ENCODE measurements at places on chromosomes 11 and 22.

DNA sequence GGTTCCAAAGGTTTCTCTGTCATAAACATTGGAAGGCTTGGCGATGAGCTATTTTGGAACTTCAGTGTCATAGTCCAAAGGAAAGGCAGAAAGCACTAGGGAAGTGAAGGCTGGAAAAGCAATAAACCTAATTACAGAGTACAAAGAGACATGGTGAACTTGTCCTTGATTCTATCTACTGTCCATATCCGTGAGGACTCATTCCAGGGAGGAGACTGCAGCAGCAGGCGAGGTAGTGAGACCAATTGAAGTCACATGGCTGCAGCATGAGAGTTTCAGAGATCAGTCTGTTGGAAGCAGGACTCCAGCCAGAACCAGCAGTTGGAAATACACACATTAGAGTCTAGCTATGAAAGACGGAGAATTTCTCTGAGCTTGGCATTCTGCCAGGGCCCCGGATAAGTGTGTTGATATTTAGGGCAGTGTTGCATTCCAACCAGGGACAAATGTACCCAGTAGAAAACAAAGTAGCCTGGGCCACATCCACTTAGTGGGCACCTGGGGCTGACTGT lies 54.1 kb upstream of the ARHGAP42 start:
- DNase-seq, result no peak

DNA sequence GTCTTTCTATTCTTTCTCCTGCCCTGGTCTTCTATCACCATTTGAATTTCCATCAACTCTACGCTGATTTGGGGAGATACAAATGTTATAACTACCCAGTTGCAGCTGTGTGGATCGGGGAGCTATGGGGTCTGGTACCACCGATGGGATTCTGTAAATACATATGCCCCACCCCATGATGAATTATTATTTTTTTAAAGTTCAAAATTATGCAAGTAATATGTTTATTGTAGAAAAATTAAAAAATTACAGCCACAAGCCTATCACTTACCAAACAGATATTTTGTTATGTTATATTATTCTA lies 52.4 kb upstream of the CLMP start:
- DNase-seq, result no peak

- peak; percentile 86 for DNase-seq
Observed at GRCh38 chr11:62728171-62728988, at the start of gene TTC9C. Gene TTC9C (plus strand): TSS chr11:62728486. CDS start chr11:62728849, 363 bp downstream.

DNA sequence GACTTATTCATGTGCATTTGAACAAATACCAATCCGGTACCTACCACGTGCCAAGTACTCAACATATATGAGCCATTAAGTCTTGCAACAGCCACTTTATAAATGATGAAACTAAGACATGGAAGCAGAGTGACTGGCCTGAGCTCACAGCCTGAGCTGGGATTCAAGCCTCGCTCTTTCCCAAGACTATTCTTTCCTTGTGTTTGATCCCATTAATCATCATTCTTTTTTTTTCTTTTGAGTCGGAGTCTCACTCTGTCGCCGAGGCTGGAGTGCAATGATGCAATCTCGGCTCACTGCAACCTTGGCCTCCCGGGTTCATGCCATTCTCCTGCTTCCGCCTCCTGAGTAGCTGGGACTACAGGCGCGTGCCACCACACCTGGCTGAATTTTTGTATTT lies 119.3 kb downstream of the ABTB2 start:
- no peak for DNase-seq

GRCh38 chr11:2728663-2729332 lies 29.0 kb upstream of the KCNQ1OT1 start:
- no peak for DNase-seq

GRCh38 chr11:26344647-26345046 lies 12.7 kb downstream of the ANO3 start:
- DNase-seq, result no peak

DNA sequence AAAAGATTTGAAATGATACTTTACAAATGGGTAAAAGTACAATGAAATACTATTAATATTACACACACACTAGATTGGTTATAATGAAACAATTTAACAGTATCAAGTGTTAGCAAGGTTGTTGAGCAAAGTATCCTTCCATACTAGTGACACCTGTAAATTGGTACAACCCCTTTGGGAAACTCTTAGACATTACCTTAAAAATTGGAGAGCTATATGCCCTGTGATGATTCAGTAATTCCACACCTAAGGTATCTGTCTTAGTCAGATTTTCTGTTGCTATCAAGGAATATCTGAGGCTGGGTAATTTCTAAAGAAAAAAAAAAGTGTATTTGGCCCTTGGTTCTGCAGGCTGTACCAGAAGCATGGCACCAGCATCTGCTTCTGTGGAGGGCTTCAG lies 7.4 kb upstream of the GDPD4 start:
- no peak for DNase-seq

DNA sequence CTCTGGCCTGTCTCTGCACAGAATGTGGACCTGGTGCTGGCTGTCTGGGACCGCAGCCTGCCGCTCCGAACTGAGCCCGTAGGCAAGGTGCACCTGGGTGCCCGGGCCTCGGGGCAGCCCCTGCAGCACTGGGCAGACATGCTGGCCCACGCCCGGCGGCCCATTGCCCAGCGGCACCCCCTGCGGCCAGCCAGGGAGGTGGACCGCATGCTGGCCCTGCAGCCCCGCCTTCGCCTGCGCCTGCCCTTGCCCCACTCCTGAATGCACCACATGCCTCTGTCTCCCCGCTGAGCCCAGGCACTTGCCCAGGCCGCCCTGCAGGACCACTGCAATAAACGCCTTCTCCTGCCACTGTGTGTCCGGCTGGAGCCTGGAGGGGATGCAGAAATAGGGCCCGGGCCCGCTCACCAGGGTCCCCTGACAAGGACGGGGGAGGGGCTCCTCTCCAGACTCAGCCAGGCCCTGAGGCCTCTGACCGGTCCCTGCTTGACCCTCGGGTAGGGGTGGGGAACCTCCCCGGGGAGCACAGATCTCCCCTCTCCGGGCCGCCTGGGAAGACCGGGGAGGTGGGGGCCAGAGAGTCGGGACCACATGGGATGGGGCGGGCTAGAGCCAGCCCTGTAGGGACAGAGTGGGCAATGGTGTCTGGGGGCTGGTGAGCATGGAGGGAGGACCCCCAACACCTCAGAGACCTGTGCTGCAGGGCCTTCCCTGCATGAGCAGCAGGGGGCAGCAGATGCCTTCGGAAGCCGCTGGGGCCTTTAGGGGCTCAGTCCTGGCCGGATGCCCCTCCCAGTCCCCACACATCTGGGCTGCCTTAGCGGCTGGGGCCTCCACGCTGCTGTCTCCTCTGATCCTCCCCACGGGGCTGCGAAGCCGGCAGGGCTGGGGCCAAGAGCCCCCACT lies 1.4 kb upstream of the TNNI2 start:
- DNase-seq, result no peak

- DNase-seq, result no peak
Observed at GRCh38 chr22:47437110-47437509, 674.7 kb downstream of the TBC1D22A start.

DNA sequence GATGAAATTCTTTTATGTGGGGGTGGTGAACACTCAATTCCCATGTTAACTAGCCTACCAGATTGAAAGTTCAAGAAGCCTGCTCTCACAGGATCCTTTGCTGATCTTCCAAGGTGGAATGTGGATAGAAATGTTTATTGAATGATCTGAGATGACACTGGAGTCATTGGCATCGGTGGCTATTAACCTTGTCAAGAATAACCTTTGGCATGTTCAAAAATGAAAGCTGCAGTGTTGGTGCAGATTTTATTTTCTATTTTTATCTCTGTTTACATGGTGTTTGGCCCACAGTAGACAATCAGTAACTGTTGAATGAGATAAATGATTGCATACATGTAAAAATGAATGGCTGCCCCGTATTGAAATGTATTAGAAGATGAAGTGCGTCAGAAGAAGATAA lies 19.0 kb downstream of the MCAM start:
- no peak for DNase-seq

DNA sequence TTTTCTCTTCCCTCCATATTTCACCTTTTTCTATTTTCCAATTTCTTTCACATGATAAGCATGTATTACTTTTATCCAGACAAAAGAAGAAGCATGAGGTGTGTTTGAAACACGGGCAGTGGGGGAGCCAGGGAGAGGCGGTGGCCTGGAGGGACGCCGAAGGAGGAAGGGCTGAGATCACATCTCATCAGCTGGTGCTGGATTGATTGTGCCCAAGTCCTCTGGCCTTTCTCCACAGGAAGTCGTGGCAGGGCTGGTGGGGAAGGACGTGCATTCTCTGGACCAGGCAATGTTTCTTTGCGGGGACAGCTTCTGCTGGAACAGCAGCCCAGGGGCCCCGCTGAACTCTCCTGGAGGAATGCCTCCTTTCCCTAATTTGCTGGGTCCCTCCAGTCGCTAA lies 82.9 kb downstream of the MIAT start:
- DNase-seq, result no peak

- no peak for DNase-seq
Observed at GRCh38 chr11:75163921-75164849, 13.3 kb downstream of the SLCO2B1 start.

GRCh38 chr22:47167056-47167455 lies 404.6 kb downstream of the TBC1D22A start:
- DNase-seq, result no peak

DNA sequence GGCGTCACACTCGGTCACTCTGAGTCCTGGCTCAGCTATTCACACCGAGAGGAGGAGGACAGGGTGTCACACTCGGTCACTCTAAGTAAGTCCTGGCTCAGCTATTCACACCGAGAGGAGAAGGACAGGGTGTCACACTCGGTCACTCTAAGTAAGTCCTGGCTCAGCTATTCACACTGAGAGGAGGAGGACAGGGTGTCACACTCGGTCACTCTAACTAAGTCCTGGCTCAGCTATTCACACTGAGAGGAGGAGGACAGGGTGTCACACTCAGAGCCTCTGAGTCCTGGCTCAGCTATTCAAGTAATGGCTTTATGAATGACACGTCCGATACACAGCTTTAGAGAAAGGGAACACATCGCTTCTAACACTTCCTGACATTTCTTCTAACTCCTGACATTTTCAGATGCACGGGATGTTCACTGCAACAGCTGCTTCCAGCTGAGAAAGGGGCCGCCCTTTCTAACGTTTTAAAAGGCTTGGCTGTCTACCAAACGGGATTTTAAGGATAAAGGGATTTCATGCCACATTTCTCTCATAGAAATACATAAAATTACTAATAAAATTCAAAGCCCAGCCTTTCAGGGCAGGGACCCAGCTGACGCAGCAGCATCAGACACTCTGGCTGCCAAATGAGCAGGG lies 28.1 kb downstream of the DRD4 start:
- DNase-seq, result no peak

GRCh38 chr22:48938741-48939140 lies 888.9 kb downstream of the BRD1 start:
- DNase-seq, result no peak

DNA sequence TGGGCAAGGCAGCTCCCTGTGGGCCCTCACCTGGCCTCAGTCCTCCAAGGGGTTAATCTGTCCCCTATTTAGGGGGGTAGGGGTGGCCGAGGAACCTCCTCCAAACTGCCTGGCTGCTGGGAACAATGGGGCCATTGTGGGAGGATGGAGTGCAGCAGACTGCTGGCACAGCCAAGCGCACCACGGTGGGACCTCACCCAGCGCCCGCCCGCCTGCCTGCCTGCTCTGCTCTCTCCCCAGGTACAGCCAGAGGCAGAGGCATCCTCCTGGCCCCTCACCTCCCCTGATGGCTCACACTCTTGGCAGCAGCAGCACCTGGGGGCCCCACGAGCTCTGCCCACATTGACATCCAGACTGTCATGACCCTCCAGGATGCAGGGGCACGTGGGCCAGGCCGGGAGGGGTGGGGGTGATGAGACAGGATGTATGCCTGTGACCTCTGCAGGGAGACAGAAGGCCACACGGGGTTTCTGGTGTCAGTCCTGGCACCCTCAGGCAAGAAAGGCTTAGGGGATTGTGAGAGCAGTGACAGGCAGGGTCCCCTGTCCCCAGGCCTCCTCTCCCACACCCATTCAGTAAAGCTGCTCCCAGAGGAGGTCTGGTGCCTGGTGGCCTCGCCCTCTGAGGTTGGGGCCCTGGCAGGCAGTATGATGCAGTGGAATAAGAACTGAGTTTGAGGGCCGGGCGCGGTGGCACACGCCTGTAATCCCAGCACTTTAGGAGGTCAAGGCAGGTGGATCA lies 11.4 kb downstream of the BCL9L start:
- no peak for DNase-seq

DNA sequence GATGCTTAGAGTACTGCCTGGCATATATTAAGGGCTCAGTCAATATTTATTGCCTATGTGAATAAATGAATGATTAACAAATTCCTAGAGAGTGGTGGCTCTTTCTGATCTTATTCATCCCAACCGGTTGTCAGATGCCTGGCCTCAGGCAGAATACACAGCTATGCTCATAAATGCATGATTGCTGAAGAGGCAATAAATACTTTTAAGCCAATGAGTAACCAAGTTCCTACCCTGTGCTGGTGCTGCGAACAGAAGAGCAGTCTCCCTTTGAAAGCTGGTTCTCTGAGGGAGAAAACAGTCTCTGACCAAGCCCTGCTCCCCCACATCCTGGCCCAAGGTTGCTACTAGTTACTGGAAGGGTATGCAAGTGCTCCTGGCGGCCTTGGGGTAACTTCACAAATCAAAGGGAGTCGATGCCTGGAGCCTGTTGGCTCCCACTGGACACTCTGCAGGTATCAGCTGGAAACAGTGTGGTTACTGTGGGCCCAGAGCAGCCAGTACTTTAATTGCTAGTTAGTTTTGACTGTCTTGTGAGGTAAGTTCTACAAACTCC lies 2.8 kb downstream of the USH1C start:
- DNase-seq, result no peak

- DNase-seq, result no peak
Observed at GRCh38 chr22:50190182-50190940, 4.6 kb downstream of the TRABD start.

DNA sequence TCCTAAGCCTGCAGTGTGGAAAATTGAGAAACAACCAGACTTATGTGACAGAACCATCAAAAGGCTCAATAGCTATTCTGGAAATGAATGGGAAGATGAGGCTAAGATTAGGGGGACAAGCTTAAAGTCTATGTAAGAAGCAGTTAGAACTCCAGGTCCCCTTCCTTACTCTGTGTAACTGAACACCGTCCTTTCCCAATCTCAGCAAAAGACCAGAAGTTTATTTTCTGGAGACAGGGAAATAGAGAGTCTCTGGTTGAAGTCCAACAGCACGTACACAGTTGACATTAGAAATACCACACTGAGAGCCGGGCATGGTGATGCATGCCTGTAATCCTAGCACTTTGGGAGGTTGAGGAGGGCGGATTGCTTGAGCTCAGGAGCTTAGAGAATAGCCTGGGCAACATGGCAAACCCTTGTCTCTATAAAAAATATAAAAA lies 93.9 kb downstream of the CD44 start:
- no peak for DNase-seq

- no peak for DNase-seq
Observed at GRCh38 chr11:134261626-134262488, 8.5 kb downstream of the ACAD8 start.

DNA sequence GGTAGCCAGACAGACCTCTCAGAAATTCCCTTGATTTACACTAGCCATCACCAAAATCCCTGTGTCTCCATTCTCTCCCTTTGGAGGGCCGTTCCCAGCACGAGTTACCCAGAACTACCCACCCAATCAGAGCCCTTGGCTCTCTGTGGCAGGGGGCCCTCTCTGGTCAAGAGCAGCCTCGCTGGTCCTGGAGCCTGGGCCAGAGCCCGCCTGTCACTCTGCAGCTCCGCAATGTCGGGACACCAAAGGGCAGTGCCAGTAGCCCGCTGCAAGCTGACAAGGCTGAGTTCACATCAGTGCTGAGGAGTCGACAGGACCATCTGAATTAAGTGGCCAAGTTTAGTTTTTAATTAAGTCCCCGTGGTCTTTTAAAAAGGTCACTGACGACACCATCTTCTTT lies 241.6 kb downstream of the ST3GAL4 start:
- DNase-seq, result no peak

Data from HS-27A (cell line).